ENCODE measurements at places on chromosomes 2 and 18.

DNA sequence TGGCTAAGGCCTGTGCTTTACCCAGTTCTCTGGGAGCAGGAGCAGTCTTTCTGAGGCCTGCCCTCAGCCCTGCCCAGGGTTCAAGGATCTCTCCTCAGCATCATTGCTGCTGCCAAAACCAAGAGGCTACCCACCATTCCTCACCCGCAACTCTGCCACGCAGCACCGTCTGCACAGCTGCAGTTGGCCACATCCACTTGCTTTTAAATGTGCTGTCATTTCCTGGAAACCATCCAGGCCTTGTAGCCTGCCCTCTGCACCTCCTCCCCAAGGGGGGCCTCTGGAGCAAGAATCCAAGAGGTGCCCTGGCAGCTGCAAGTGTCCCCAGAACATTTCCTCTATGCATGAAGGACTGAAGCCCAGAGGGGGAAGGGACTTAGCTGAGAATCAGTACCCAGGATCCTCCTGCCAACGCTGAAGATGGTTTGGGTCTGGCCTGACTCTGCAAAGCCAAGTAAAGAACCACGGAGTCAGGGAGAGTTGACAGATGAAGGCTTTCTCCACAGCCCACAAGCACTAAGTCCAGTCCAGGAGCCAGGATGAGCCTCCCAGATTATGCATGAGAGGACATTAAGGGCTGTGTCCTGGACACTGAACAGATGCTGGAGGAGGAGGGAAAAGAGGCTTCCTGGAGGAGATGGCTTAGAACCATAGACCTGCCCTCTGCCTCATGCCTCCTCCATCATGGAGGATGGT is 14.9 kb downstream of the EMX1 start:
- DNase-seq = no peak

DNA sequence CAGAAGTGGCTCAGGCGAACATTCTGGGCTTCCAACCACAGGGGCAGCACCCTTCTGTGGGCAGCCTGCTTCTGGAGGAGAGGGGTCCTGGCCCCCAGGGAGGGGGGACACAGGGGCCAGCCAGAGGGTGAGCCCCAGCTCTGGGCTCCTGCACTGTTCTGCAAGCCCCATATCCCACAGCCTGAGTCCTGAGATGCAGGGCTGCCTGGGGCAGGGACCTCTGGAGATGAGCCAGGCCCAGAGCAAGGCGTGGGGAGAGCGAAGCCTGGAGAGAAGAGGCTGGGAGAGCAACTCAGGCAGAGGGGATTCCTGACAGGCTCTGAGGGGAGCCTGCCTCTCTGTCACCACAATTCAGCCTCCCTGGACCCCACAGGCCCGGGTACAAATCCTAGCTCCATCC is 13.5 kb upstream of the PRSS56 start:
- DNase-seq = no peak

- DNase-seq = no peak
Observed at GRCh38 chr2:205903549-205904129, 182.3 kb downstream of the INO80D start.

GRCh38 chr2:72755647-72756423 is 70.0 kb downstream of the EXOC6B start:
- DNase-seq = no peak

- DNase-seq = no peak
Observed at GRCh38 chr2:26314243-26314642, 31.7 kb upstream of the SELENOI start.

Data from stimulated activated naive CD4-positive, alpha-beta T cell treated with Interleukin-2 at 50 U/mL for 16 hours (primary cell).